ENCODE measurements at places on chromosomes 16 and 17.

GRCh38 chr17:51165680-51166197 lies 472 bp upstream of the NME2 start:
- DNase-seq, result no peak

DNA sequence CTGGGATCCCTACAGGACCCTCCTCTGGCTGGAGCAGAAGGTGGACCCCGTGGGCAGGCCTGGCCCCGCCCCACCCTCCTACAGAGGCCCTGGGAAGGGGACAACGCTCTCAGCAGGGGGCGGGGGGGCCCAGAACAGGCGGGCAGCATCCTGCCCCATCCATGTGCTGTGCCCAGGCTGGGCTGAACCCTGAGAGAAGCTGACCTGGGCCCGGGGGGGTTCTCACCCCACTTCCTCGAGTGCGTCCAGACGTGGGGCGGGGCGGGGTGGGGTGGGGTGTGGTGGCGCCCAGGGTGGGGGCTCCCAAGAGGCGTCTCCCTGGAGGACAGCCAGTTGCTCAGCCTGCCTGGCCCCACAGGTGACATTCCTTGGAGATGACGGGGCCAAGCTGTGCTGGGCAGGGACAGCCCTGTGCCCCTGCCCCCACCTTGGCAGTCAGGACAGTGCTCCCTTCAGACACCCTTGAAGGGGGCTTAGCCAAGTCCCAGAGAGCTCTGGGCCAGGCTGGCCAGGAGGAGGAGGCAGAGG lies 390 bp upstream of the UNC13D start:
- no peak for DNase-seq

- no peak for DNase-seq
These were observed 5.3 kb downstream of the CMTM4 start for GRCh38 chr16:66691234-66691633.

DNA sequence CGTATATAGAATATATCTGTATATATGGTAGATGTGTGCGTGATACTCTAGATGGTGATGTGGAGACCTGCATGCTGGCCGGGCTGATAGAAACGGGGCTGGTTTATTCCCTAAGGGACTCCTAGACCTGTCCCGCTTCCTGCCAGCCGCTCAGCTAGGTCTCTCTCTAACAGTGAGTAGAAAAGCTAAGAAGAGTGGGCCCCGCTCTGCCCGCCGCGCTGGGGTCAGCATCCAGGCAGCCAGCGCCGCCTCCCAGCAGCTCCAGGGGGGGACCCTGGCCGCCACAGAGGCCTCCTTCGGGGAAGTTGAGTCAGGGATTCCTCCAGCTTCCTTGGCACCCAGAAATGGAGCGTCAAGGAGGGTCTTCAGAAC lies 9.4 kb downstream of the CYGB start:
- DNase-seq, result no peak

GRCh38 chr17:83150369-83151055 lies 71.1 kb downstream of the METRNL start:
- DNase-seq, result no peak

- DNase-seq, result no peak
These were observed 260.1 kb downstream of the IRX3 start for GRCh38 chr16:54026456-54026855.

DNA sequence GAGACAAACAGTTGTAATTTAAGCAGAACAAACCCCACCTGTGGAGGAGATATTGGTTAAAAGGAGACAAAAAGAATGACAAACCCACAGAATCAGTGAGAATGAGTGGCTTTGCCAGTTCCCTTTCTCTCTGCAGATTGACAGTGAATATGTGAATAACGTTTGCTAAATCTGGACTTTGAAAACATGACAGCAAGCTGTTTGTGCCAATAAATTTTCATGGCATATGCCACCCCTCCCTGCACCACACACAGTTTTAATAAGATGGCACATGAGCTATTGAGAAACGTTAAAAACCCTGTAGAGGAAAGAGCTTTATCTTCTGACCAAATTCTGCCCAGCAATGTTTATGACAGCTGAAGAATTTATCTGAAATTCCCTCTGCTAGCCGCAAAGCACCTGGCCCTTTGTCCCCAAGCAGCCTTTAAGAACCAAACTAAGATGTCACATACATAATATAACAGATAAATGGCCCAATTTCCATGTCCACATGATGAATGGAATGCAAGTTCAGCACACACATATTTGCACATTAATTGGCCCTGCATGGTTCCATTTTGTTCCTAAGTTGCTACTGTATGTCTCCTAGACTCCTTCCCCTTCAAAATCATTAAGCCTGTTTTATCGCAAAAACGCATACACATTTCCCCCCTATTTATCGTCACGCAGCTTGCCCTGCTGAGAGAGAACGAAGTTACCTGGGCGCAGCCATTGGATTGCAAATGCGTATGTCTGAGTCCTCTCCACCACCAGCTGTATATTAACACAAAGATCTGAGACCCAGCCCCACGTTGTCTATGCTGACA lies 773.5 kb upstream of the EEF2KMT start:
- DNase-seq, result no peak

DNA sequence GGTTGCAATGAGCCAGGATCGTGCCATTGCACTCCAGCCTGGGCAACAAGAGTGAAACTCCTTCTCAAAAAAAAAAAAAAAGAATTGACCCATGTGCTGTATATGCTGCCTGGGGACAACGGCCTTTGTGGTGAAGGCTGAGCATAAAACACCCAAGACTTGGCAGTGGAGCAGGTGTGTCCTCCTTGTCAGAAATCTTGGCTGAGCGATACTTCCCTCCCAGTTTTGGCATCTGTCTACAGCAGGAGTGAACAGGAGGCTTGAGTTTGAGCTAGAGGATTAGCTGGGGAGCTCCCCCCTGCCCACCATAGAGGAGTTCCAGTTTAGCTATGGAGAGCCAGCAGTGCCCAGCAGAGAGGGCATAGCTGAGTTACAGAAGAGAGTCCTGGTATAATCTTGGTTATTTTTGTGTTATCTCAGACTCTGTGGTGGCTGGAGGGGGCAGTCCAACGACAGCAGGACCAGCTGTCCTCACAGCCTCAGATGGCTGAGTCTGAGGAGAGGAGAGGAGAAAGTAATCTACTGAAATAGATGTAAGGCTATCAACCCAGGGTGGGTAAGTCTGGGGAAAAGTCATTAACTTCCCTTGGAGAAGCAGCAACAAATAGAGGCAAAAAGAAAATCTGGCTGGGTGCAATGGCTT lies 18.4 kb downstream of the SP2 start:
- DNase-seq, result no peak

GRCh38 chr16:10817963-10818941 lies at the start of gene TVP23A:
Gene TVP23A, minus strand, starts transcription at chr16:10818794. Its CDS starts 301 bp downstream, at chr16:10818493.
- DNase-seq, result no peak

DNA sequence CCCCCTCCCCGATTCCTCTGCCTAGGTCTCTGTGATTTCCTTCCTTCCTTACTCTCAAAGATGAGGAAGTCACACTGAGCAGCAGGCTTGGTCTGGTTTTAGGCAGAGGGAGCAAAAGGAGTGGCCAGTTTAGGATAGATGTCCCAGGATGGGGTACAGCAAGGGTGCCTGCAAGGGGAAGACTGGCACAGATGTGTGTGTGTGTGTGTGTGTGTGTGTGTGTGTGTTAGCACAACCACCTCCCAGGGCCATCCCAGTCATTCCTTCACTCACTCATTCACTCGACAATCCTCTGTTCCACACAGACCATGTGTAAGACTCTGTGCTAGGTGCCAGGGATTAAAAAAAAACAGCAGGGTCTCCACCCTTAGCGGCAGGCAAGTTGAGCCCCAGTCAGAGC lies 35.9 kb downstream of the TMEM132E start:
- DNase-seq, result no peak

DNA sequence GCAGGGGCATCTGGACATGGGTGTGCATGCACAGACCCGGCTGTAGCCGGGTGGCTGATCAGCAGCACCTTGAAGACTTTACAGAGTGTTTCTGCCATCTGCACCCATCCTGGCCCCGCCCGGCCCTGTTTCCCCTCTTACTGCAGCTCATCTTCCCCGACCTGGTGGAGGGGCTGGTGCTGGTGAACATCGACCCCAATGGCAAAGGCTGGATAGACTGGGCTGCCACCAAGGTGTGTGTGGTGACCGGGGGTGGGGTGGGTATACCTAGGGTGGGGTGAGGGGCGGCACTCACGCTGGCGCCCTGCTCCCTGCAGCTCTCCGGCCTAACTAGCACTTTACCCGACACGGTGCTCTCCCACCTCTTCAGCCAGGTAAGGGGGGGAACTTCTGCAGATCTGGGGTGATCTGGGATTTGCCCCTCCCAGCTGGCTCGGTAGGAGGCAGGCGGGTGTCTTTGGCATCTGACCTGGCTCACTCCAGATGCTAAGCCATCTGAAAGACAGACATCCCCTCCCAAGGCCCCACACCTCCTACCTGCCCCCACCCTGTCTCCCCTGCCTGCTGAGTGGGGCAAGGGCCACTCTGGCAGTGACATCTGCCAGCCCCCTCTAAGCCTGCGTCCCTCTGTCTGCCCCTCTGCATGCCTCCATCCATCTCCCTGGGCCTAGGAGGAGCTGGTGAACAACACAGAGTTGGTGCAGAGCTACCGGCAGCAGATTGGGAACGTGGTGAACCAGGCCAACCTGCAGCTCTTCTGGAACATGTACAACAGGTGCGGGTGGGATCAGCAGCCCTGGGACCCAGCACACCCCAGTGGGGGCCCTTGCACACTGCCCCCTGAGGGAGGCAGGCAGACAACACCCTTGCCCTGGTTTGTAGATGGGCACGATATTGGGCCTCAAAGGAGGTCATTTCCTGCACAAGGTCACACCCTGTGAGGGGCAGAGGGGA lies 6.6 kb downstream of the NDRG4 start:
- DNase-seq, result no peak

- no peak for DNase-seq
These were observed 48.2 kb upstream of the MEIOC start for GRCh38 chr17:44607836-44608690.

DNA sequence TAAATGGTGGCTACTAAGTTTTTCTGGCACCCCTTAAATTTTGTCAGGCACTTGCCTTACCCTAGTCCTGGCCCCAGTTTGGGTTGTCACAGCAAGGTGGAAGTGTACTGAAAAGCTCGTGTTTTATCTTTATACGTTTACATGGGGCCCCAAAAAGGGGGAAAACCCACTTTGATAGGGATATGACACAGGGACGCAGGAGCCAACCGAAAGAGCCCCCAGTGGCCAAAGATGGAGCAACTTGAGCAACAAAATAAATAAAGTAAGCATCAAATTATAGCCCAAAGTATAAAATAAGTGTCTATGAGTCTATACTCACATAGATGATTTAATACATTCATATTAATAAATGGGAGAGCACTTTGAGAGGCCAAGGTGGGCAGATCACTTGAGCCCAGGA lies 5.0 kb upstream of the CETP start:
- DNase-seq, result no peak

DNA sequence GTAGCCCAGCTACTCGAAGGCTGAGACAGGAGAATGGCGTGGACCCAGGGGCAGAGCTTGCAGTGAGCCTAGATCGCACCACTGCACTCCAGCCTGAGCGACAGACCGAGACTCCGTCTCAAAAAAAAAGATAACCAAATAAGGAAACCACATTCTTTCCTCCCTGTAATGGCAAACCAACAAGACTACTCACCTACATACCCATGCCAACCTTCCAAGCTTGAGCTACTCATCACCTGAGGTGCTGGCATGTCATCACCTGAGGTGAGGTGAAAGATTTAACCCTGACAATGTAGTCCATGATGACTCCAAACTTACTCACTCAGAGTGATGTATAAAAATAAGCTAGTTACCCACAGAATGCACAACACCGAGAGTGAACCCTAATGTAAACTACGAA lies 85.2 kb downstream of the SMG6 start:
- DNase-seq, result no peak

GRCh38 chr17:64732336-64733006 lies 70.4 kb upstream of the SMURF2 start:
- DNase-seq, result no peak
